ENCODE measurements at places on chromosomes 2 and 18. TPM values are rescaled to one million over a fixed set of nuclear protein-coding genes. Genes with fewer than 3 reads are reported as not detected.

DNA sequence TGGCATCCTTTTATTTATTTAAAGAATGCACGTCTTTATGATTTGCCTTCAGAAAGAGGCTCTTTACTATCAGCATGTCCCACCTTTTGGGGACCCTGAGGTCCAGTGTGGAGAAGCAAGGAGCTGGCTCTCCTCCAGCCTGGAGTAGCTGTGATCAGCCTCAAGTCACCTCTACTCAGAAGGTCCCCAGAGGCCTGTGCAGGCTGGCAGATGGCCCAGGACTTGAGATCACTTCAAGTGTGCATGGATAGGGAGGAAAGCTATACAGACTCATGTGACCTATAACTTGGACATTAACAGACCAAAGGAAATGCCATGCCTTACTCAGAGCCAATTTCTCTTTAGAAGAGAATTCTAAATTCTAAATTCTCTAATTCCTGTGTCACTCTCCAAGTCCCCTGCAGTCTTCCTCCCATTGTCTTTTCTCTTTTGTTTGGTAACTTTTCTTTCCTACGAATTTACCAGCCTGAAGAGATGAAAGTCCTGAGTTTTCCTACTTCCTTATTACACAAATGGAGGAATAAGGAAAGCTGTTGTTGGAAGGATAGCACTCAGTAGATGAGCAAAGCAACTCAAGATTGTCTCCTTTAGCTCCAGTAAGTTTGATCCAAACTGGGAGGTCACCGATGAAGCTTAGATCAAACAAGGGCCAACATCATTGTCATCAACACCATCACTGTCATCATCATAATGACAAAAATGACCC is 163.9 kb downstream of the GFPT1 start:
- DNase-seq: no peak

DNA sequence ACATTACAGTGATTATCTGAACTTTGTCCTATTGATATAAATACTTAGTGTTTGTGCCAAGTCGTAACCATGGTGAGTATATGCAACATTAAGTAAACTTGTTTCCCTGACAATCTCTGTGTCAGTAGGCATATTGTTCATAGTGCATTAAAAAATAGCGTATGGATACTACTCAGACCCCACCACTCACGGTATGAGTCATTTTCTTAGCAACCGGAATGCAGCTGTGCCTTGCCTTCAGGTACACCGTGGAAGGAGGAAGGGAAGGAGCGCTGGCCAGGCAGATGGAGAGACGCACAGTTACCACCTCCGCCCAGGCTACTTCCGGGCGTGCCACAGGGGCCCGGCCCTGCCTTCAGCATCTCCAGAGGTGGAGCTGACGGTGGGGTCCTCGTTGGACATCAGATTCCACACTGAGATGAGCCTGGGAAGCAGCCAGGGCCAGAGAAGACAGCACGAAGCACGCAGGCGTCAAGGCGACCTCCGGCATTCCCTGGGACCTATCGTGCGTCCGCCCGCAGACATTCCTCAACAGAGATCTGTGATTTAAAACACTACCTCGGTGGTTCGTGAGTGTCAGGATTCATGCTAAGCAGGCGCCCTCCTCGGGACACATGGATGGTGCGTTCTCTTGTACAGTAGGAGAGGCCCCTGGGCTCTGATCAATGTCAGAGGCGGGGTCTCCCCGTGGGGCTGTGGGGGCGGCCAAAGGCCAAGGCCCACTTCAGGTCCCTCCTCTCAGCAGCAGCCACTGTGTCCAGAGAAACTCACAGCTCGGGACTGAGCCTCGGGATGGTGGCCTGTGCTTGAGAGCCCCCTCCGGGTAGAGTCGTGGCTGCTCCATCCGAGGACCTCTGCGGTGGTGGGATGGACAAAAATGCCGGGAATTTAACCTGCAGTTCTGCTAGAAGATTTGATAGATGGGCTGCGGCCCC is 82.2 kb upstream of the HDAC4 start:
- DNase-seq: no peak

DNA sequence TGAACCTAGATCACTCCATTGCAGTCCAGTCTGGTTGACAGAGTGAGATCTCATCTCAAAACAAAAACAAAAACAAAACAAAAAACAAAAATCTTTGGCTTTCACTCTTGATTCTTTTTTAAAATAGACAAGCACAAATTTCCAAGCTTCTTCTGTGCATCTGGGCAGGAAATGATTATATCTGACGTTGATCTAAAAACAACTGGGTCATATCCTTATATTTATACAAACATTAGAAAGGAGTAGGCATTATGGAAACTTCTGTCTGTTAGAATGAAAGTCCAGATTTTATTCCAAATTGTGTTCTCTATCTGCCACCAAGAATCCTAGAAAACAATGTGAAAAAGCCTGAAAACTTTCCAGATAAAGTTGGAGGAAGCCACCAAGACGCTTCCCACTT is 26.2 kb upstream of the PMAIP1 start:
- DNase-seq: no peak

DNA sequence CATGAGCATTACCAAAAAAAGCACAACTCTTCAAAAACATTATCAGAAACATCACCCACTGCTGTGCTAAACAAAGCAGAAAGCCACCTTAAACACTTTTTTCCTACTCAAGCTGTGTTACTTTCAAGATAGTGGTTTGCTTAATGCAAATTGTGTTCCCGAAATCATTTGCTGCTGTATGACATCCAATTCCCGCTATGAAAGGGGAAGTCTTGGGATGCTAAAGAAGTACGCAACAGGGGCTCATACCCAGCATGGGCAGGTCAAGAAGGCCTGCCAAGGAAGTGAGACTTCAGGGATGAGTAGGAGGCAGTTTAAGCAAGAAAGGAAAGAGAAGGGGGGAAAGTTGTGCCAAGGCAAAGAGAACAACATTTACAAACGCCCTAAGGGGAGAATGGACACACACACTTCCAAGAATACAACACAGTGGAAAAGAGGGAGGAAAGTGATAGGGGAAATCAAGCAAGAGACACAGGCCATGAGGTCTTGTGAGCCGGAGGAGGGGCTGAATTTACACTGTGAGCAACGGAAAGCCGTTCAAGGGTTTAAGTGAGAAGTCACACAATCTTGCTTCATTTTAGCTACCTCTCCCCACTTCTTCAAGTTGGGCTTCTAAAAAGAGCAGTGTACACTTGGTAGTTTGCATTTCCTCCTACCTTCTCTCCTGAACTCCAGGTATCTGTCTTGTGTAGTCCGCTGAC is 4.0 kb downstream of the PTPN2 start:
- no peak for DNase-seq

GRCh38 chr2:232885264-232885961 is 15.3 kb downstream of the SNORC start:
- DNase-seq: peak; percentile 66

Gene PRKAG3
- not detected for total RNA-seq

DNA sequence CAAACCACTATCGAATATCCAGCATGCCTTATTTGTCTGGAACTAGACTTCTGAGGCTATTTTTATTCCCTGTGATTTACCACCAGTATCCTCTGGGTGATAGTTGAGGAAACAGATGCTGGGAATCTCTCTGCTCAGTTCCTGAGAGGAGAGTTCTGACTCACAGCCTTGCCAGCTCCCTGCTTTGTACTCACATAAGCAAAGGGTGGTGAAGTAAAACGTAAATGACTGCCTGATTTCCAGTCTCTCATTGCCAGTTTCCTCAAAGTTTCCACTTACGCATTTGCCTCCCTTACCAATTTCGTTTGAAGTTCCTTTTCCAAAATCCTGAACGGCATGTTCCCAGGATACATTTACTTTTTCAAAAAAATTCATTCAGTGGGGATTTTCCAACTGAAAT is 69.2 kb upstream of the HNRNPA3 start:
- no peak for DNase-seq

Gene KIDINS220
- total RNA-seq: 71.2 TPM

GRCh38 chr18:41320100-41320499 is 634.9 kb upstream of the PIK3C3 start:
- no peak for DNase-seq

Gene ATG16L1
- total RNA-seq: 35.4 TPM

- no peak for DNase-seq
These were observed 296.2 kb upstream of the ZC3H15 start for GRCh38 chr2:186189816-186190215.

GRCh38 chr2:111698743-111699554 is 185.0 kb downstream of the ANAPC1 start:
- DNase-seq: peak; percentile 84

GRCh38 chr2:15711126-15711860 is 119.6 kb downstream of the DDX1 start:
- DNase-seq: no peak

Gene CNTNAP5
- total RNA-seq: 1.5 TPM

GRCh38 chr2:59389240-59389639 is 1148.1 kb upstream of the FANCL start:
- peak; percentile 65 for DNase-seq

Gene LAMA3
- 28.7 TPM for total RNA-seq

Gene MRPL33
- total RNA-seq: 60.1 TPM

DNA sequence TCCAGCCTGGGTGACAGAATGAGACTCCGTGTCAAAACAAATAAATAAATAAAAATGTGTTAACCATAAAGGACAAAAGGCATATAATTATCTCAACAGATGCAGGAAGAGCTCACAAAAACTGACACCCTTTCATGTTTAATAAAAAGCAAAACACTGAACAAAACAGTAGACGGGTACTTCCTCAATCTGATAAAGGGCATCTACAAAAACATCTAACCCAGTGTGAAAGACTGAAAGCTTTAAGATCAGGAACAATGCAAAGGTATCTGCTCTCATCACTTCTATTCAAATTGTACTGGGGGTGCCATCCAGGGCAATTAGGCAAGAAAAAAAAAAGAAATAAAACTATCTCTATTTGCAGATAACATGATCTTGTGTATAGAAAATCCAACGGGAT is 11.7 kb upstream of the NCL start:
- no peak for DNase-seq

- DNase-seq: peak; percentile 60
These were observed 86.8 kb downstream of the RBMS1 start for GRCh38 chr2:160406591-160407392.

Gene RAB17
- 24.2 TPM for total RNA-seq

Gene CCDC178
- total RNA-seq: 1.9 TPM

Gene PDCD1
- 0.57 TPM for total RNA-seq
